CD4-positive, alpha-beta T cell treated with Interleukin-6 at 100 ng/mL for 8 hours (primary cell): ENCODE measurements at places on chromosomes 5 and 9.

- DNase-seq: peak; percentile 36
Measured at GRCh38 chr5:151745071-151745705, 13.2 kb downstream of the ATOX1 start.

DNA sequence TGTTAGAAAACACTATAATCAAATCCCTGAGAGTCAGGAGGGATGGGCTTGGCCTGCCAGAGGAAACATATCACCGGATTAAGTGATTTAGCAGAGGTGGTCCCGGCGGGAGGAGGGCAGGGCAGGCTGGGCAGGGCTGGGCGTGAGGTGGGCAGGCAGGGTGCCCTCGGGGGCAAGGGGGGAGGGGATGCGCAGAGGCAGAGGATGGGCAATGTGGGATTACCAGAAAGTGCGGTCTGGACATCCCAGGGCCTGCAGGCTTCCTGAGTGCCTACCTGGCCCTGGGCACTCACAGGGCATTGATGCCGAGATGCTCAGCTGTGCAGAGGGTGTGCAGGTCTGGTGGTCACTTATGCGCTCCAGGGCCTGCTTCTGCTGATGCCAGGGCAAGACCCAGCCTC is 115.2 kb downstream of the ADAMTS2 start:
- no peak for DNase-seq

- DNase-seq: no peak
Measured at GRCh38 chr5:127508644-127509373, 8.6 kb upstream of the PRRC1 start.

DNA sequence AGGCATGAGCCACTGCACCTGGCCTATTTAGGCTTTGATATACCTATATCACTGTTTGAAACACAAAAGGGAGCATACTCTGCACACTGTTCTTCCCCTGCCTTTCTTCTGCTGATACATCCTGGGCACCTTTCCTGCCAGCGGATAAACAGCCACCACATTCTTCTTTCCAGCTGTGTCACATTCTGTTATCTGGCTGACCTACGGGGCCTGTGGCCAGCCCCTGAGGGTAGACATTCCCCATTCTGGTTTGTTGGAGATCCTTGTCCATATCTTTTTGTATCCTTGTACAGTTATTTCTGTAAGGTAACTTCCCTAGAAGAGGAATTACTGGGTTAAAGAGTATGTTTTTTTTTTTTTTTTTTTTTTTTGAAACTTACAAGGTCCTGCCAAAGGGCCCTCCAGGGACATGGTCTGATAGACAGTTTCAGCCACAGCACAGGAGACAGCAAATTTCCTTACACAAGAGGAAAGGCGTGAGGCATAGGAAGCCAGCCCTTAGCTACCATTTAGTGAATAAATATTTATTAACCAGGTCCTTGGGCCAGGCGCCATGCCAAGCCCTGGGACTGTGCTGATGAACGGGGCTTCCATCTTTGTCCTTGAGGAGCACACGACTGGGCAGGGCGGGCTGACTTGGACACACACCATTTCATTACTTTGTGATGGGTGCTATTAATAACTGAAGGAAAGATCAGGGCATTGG is 57.8 kb downstream of the ERGIC1 start:
- DNase-seq: no peak

GRCh38 chr5:1666221-1666620 is 133.4 kb downstream of the MRPL36 start:
- DNase-seq: no peak

DNA sequence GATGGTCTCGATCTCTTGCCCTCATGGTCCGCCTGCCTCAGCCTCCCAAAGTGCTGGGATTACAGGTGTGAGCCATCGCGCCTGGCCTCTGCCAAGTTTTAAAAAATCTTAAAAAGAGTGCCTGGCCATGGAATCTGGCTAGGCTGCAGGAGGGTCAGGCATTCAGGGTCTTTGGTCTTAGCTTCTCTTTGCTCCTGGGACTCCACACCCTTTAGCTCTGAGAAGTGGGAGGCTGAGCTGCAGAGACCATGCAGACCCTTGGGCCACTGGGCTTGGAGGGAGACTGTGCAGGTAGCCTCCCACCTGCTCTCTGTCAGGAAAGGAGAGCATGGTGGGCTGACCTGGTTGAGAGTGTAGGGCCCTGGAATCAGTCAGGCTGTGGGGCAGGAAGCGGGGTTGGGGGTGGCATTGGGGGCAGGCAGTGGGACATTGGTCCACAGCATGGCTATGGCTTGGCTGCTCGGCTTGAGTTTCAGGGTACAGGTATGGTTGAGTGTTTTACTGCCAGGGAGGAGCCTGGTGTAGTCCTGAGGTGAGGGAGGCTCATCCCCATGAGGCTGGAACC is 20.8 kb downstream of the PHF2 start:
- no peak for DNase-seq
